Activated naive CD4-positive, alpha-beta T cell treated with Interleukin-2 at 50 U/mL for 16 hours (primary cell): ENCODE measurements at places on chromosomes 7 and 10.

DNA sequence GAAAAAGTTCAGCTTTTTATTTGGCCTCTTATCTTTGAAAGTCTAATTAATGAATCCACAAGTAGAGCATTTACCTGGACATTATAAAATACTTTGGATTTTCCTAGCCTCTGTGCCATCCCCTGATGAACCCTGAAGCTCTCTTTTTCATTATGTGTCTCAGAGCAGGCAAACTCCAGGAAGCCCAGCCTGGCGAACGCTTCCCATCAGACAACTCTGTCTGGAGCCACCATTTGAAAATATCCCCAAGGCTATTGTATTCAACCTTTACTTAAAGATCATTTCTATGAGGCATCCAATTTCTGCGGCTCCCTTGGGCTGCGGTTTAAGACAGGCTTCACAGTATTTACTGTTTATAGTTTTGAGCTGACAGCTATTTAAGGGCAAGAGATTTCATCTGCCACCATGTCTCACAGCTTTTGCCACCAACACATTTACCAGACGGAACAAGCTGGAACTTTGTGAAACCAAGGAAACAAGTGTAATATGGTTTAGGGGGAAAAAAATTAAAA is 257.2 kb upstream of the GLI3 start:
- no peak for DNase-seq

GRCh38 chr10:132668048-132668394 is 117.9 kb downstream of the NKX6-2 start:
- DNase-seq, result no peak

DNA sequence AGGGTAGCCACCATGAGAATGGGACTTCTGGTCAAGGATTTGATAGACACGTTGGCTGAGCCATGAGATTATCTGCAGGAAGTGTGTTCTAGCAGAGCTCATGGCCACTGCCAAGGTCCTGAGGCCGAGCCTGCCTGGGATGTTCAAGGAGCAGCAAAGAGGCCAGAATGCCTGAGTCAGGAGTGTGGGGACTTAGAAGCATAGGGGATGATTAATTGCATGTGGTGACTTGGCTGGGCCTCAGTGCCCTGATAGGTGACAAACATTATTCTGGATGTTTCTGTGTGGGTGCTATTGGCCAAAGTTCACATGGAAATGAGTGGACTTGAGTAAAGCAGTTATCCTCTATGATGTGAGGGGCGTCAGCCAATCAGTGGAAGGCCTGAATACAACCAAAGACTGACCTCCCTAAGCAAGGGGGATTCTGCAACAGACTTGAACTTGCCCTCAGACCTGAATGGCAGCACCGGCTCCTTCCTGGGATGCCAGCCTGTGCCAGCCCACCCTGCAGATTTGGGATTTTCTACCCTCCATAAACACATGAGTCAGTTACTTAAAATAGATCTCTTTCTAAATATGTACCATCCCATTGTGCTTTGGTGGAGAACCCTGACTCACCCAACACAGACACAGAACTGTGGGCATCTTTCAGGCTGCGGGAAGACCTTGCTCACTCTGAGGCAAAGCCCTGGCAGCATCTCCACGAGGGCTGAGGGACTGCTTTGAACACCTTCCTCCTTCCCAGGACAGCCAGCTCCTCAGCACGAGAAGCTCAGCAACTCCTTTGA is 363.9 kb upstream of the MGMT start:
- DNase-seq, result no peak

- DNase-seq, result no peak
These were observed 30.4 kb downstream of the MAD1L1 start for GRCh38 chr7:2202361-2202761.

DNA sequence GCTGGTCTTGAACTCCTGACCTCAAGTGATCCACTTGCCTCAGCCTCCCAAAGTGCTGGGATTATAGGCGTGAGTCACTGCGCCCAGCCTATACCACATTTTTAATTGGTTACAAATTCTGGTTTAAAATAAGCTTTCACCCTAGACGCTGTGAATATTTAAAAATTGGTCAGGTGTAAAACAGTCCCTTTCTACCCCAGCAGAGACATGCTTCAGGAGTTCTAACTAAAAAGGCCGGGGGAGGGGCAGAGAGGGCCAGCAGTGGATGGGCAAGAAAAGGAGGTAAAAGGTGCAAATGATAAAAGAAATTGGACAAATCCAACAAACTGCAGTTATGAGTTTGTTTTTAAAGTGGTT is 70.0 kb downstream of the WAPL start:
- no peak for DNase-seq

DNA sequence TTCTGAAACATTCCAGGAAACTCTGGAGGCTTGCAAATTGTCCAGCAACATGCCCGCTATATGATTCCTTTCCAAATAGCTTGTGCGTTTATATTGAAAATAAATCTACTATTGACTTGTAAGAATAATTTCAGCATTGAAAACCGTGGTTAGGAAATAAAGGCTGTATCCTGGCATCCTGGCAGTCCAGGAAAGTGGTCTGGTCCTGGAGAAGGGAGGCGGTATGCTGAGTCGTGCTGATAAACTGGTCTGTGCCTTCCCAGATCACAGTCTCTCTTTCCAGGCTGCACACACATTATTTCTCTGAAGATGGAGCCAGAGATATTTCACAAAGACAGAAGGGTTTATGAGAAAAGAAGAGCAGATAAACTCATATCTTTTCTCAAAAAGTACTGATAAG is 350.1 kb upstream of the COBL start:
- DNase-seq, result no peak

- no peak for DNase-seq
These were observed 11.7 kb downstream of the POLL start for GRCh38 chr10:101576211-101576863.

- DNase-seq, result peak; percentile 31
These were observed 537 bp downstream of the SH3PXD2A start for GRCh38 chr10:103854686-103855391.

- no peak for DNase-seq
These were observed 89.5 kb upstream of the PIK3CG start for GRCh38 chr7:106775552-106775936.

DNA sequence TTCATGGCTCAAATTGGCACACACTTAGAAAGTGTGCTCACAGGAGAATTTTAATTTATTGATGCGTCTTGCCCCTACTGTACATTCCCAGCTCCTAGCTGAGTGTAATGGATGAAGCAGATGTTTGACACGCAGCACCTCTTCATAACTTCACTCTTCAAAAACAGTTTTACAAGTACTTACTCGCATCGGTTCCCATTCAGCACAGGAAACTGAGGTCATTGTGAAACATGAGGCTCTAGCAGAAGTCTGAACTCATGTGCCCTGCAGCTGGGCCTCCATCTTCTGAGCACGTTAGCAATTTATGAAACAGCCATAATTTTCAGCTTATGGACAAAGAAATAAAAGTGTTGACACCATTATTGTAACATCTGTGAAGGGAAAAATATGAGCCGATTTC is 558.9 kb upstream of the MGMT start:
- no peak for DNase-seq

GRCh38 chr10:107058331-107058730 is 106.2 kb downstream of the SORCS1 start:
- DNase-seq, result no peak

DNA sequence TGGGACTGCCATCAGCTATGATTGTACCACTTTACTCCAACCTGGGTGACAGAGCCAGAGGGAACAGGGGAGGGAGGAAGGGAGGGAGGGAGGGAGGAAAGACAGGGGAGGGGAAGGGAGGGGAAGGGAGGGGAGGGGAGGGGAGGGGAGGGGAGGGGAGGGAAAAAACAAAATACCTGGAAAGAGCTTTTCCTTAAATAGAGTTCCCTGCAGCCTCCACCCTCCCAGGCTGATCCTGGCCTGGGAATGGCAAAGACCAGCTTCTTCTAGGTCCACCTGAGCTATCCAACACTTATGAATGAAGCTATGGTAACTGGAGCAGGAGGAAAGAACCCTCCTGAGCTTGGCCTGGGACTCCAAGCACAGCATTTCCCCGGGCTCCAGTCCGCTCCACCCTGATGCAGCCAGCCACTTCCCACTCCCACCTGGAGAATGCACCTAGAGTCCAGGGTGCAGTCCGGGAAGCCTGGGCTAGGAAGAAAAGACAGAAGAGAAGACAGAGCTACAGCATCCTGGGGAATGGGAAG is 66.1 kb downstream of the GRID1 start:
- DNase-seq, result no peak

- no peak for DNase-seq
These were observed 9.6 kb downstream of the EMX2 start for GRCh38 chr10:117552156-117552631.

DNA sequence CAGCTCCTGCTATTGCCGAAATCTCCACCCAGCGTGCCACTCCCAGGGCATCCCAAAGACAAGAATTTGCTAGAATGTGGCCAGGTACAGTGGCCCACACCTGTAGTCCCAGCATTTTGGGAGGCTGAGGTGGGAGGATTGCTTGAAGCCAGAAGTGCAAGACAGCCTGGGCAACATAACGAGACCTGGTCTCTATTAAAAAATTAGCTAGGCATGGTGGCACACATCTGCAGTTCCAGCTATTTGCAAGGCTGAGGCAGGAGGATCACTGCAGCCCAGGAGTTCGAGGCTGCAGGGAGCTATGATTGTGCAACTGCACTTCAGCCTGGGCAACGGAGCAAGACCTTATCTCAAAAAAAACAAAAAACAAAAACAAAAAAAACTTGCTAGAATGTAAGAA is 73.3 kb upstream of the LYZL2 start:
- no peak for DNase-seq

DNA sequence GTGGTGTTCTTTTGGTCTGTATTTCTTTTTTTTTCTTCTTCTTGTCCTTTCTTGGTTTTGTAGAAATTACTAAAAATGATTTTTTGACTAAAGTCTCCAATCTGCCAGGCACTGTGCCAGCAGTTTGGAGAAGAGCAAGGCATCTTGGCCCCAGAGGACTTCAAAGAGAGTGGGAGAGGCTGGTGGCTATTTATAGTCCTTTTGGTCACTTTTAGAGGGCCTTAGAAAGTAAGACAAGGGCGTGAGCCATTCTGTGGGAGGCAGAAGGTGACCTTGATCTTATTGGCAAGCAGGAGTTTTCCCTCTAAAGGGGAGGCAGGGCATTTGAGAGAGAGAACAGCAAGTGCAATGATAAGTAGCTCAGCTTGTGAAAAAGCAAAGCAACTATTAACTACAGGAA is 211.9 kb downstream of the GALNT17 start:
- no peak for DNase-seq

GRCh38 chr10:96987842-96988175 is 155.7 kb downstream of the LCOR start:
- no peak for DNase-seq

DNA sequence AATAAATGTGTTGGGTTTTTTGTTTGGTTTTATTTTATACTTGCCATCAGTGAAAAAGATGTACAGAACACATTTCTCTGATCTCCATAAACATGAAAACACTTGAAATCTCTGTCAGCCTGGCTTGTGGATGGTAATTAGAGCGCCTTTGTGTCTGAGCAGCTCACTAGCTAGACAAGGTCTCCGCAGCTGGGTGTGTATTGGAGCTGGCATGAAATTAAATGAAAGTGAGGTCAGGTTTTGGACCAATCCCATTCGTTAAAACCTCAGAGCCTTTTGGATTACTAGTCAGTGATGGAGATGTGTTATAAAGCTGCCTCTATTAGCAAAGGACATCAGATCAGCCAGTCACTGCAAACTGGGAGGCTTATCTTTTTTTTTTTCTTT is 2.7 kb downstream of the FRAT1 start:
- DNase-seq, result no peak

GRCh38 chr10:58952747-58953466 is 223.5 kb upstream of the PHYHIPL start:
- no peak for DNase-seq

- peak; percentile 35 for DNase-seq
These were observed 131.3 kb downstream of the FAM53B start for GRCh38 chr10:124612611-124613498.

GRCh38 chr10:85888004-85888403 is 478.6 kb downstream of the GRID1 start:
- DNase-seq, result no peak

DNA sequence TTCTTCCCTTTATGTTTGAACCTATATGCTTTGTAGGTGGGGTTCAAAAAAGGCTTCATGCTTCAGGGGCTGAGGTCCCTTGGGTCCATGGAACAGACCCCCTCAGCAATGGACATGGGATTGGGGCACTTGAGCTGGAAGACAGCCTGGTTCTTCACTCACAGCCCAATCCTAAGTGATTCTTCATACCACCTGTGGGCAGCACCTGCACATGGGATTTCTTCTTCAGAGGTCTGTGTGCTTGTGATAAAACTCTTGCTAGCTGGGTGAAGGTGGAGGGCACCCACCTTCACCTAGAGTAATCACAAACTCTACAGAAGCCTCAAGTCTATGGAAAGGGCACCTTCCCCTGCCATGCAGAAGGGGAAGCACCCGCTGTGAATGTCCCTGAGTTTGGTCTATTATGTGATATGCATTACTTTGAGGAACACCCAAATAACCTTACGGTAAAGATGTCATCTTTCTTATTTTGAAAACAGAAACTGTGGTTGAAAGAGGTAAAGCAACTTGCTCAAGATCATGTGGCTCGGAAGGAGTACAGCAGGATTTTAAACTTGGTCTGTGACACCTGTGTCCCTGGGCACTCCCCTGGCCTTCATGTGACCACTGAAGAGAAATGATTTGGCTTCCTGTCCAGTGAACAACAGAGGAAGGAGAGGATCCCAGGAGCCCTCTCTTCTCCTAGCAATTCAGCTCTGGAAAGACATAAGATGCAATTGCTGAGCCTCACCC is 469.5 kb upstream of the ZMIZ1 start:
- no peak for DNase-seq

GRCh38 chr10:61970182-61971002 is 68.9 kb downstream of the ARID5B start:
- DNase-seq, result no peak

DNA sequence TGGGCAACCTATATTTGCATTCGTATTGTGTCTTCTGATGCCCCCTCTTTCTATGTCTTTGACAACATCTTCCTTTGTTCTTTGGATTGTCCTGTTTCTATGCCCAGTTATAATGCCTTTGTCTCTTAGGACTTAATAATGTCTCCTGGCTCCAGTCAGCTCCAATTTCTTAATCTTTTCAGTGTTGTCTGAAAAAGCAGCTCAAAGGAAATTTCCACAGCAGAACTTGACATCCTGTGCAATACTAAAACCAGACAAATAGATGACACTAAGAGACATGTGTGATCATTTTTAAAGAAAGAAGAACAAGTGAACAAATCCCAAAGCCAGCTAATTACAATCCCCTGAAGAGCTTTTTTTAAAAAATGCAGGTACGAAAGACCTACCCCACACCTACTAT is 47.7 kb upstream of the RNF148 start:
- DNase-seq, result no peak

- DNase-seq, result no peak
These were observed 21.8 kb upstream of the HIBADH start for GRCh38 chr7:27684491-27684890.

GRCh38 chr7:94562525-94562924 is 52.9 kb downstream of the CASD1 start:
- no peak for DNase-seq

DNA sequence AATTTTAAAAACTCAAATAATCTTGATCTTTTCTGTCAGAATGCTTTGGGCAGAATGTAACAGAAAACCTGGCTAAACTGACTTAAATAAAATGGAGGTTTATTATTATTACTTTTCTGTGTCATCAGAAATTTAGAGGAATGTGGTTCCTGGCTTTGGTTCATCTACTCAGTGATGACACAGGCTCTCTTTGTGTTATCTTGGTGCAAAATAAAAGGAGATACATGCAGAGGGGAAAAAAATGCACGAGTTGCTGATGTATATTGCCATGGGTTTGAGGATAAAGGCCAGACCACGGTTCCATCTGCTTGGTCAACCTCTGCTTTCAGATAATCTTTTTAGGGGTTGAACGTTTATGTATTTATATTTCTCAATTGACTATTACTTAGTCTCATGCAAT is 181.4 kb downstream of the SUGCT start:
- DNase-seq, result no peak

- DNase-seq, result peak; percentile 35
These were observed 5.5 kb downstream of the GIMAP7 start for GRCh38 chr7:150520145-150520544.
